ENCODE measurements at places on chromosomes 6 and 20. TPM values are rescaled to one million over a fixed set of nuclear protein-coding genes. Genes with fewer than 3 reads are reported as not detected.
A peak's percentile ranks its signal among the peaks of the same experiment; 100 is the strongest.

The NT5E gene
- 4.3 TPM for total RNA-seq

The EMILIN3 gene
- total RNA-seq = 4.2 TPM

The HLA-DRB1 gene
- 26.4 TPM for total RNA-seq

The ADTRP gene
- total RNA-seq = 0.33 TPM

The IL17F gene
- total RNA-seq = not detected

The PAK5 gene
- not detected for total RNA-seq

The FBXO9 gene
- 56.4 TPM for total RNA-seq

The RAB44 gene
- 0.05 TPM for total RNA-seq

The PPT2 gene
- 23.4 TPM for total RNA-seq

The NFKBIL1 gene
- 11.5 TPM for total RNA-seq

The NKX2-2 gene
- total RNA-seq = not detected

The PHACTR1 gene
- 85.9 TPM for total RNA-seq

GRCh38 chr6:146546443-146547043, 2.9 kb downstream of the RAB32 start:
- peaks cover 11% of the 10 kb centered on the region for H3K36me3 ChIP-seq
- H3K27ac ChIP-seq = peak overlapping the region; percentile 97
- H3K4me1 ChIP-seq = peaks cover 49% of the 10 kb centered on the region
- DNase-seq = no peak
- peak overlapping the region; percentile 85 for H3K4me3 ChIP-seq
- no peaks in the 10 kb centered on the region for H3K27me3 ChIP-seq

GRCh38 chr6:52616059-52616690, 39.3 kb upstream of the TRAM2 start:
- no peaks in the 10 kb centered on the region for H3K36me3 ChIP-seq
- no peak for DNase-seq
- no peaks in the 10 kb centered on the region for H3K4me1 ChIP-seq
- no peak overlapping the region for H3K27ac ChIP-seq

- H3K27ac ChIP-seq = peak overlapping the region; percentile 89
- peak overlapping the region; percentile 25 for H3K4me3 ChIP-seq
- DNase-seq = peak; percentile 61
- peaks cover 47% of the 10 kb centered on the region for H3K36me3 ChIP-seq
- peaks cover 58% of the 10 kb centered on the region for H3K4me1 ChIP-seq
Measured at GRCh38 chr20:45419188-45420091, 3.5 kb downstream of the PIGT start.

DNA sequence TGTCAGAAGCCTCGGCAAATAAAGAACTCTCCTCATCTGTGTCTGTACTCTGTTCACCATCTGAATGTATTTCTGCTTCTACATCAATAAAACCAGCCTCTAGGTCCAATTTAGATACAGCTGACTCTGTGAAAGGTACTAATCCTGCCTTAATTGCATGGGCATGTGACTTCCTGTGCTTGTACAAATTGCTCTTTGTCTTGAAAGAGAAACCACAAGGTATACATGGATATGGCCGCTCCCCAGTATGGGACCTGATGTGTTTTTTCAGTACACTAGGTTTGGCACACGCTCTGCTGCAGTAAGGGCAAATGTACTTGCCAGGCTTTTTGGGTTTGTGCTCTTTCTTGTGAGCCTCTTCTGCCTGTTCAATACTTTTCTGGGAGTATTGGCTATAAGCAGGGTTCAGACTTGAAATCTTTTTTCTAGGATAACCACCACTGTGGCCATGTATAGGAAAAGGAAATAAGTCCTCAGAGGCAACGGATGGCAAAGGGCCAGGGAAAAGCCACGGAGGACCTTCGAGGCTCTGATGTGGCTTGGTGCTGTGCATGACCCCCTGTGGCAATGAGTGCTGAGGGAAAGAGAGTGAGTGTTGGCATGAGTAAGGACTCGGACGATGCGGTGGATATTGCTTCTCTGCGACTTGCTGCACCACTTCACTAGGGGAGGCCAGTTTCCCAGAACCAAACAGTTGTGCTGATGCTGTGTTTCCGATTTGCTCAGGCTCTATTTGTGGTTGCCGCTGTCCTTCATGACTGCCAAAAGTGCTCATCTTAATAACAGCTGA, 170.9 kb downstream of the HIVEP2 start:
- no peaks in the 10 kb centered on the region for H3K27me3 ChIP-seq
- no peaks in the 10 kb centered on the region for H3K4me1 ChIP-seq
- no peak overlapping the region for H3K4me3 ChIP-seq
- H3K36me3 ChIP-seq = peaks cover 58% of the 10 kb centered on the region

- H3K4me3 ChIP-seq = no peak overlapping the region
- no peak overlapping the region for H3K27ac ChIP-seq
- no peak for DNase-seq
- no peaks in the 10 kb centered on the region for H3K36me3 ChIP-seq
- no peaks in the 10 kb centered on the region for H3K4me1 ChIP-seq
- no peaks in the 10 kb centered on the region for H3K27me3 ChIP-seq
Measured at GRCh38 chr6:70072540-70073179, 206.3 kb downstream of the COL19A1 start.

- H3K27ac ChIP-seq = no peak overlapping the region
- no peaks in the 10 kb centered on the region for H3K4me1 ChIP-seq
- H3K27me3 ChIP-seq = no peaks in the 10 kb centered on the region
- H3K4me3 ChIP-seq = no peak overlapping the region
- H3K36me3 ChIP-seq = peaks cover 76% of the 10 kb centered on the region
Measured at GRCh38 chr20:3647473-3647872, 15.7 kb downstream of the GFRA4 start.

DNA sequence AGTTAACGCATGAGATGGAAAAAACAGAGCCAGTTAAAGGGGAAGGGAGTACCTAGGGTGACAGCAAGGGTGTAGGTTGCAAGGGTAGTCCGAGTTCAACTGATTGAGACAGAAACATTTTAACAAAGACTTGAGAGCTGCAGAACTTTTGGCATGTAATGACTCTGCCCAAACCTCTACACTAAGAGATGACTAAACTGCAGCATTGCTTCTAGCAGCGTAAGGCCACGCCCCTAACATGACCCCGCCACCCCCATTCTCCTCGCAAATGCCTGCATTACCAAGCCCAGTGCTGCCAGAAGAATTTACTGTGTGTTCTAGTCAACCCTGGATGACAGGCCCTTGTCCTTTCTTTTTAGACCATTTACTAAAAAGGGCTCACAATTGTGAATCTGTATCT, 6.3 kb upstream of the HINT3 start:
- peaks cover 7% of the 10 kb centered on the region for H3K4me1 ChIP-seq
- no peak overlapping the region for H3K27ac ChIP-seq
- no peak overlapping the region for H3K4me3 ChIP-seq
- no peaks in the 10 kb centered on the region for H3K27me3 ChIP-seq
- no peaks in the 10 kb centered on the region for H3K36me3 ChIP-seq

- no peaks in the 10 kb centered on the region for H3K27me3 ChIP-seq
- peak overlapping the region; percentile 16 for H3K27ac ChIP-seq
- no peaks in the 10 kb centered on the region for H3K36me3 ChIP-seq
- H3K4me3 ChIP-seq = no peak overlapping the region
- DNase-seq = no peak
Measured at GRCh38 chr6:78831492-78831891, 35.9 kb upstream of the IRAK1BP1 start.

GRCh38 chr6:125753218-125753936, 3.9 kb downstream of the HEY2 start:
- DNase-seq = no peak
- H3K4me3 ChIP-seq = peak overlapping the region; percentile 79
- H3K27me3 ChIP-seq = peaks cover 10% of the 10 kb centered on the region
- H3K27ac ChIP-seq = peak overlapping the region; percentile 95
- peaks cover 17% of the 10 kb centered on the region for H3K36me3 ChIP-seq
- H3K4me1 ChIP-seq = peaks cover 65% of the 10 kb centered on the region

DNA sequence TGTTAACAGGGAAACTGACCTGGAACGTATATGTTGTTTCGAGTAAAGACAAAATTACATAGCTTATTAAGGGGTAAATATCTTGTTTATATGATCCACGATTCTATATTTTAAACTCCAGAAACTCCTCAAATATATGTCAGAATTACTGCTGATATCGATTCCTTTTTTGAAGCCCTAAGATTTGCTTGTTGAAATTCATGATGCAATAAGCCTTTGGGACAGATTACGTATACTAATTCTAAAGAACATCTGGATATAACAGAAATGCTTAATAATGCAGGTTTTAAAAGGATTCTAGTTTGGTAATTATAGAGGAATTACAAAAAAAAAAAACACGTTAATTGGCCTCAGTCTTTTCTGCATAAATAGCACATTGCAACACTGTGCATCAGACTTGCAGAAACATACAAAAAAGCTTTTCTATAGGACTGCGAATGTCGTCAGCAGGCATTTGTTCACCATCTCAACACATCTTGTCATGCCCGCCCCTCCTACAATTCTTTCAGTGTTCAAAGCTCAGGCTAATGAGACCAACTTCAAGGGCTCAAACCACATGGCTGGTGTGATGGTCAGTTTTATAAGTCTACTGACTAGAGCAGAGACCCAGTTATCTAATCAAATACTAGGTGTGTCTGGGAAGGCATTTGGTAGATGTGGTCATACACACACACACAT, 74.9 kb downstream of the AGPAT4 start:
- H3K36me3 ChIP-seq = no peaks in the 10 kb centered on the region
- H3K27me3 ChIP-seq = no peaks in the 10 kb centered on the region
- DNase-seq = no peak
- no peak overlapping the region for H3K4me3 ChIP-seq
- no peak overlapping the region for H3K27ac ChIP-seq

- H3K27ac ChIP-seq = no peak overlapping the region
- peaks cover 20% of the 10 kb centered on the region for H3K36me3 ChIP-seq
- H3K27me3 ChIP-seq = no peaks in the 10 kb centered on the region
- peaks cover 40% of the 10 kb centered on the region for H3K4me1 ChIP-seq
- DNase-seq = no peak
Measured at GRCh38 chr6:34645627-34646026, 50.9 kb downstream of the ILRUN start.

GRCh38 chr6:72412709-72413044, 209.2 kb upstream of the KCNQ5 start:
- no peak for DNase-seq
- H3K4me1 ChIP-seq = no peaks in the 10 kb centered on the region
- peaks cover 43% of the 10 kb centered on the region for H3K27me3 ChIP-seq
- no peak overlapping the region for H3K27ac ChIP-seq
- no peak overlapping the region for H3K4me3 ChIP-seq

DNA sequence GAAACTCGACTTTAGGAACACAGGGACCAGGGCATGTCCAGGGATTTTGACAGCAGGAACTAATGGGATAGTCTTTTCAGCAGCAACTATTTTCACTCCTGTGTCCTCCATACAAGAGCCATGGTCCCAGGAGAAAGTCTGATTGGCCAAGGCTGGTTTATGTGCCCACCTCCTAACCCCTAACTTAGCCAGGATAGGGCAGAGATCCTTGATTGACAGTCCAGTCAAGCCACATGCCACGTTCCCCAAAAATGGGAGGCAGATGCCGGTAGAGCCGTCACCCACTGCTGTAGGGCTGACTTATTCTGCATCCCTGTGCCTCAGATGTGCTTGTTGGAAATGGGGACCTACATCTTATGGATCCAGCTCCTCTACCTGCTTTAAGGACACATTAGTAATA, 22.3 kb downstream of the SLC2A10 start:
- DNase-seq = no peak
- H3K27ac ChIP-seq = no peak overlapping the region
- no peak overlapping the region for H3K4me3 ChIP-seq
- no peaks in the 10 kb centered on the region for H3K4me1 ChIP-seq
- no peaks in the 10 kb centered on the region for H3K36me3 ChIP-seq

GRCh38 chr6:47098570-47098993, 56.5 kb upstream of the ADGRF1 start:
- peaks cover 33% of the 10 kb centered on the region for H3K4me1 ChIP-seq
- no peaks in the 10 kb centered on the region for H3K36me3 ChIP-seq
- H3K27ac ChIP-seq = peak overlapping the region; percentile 53
- DNase-seq = no peak
- H3K27me3 ChIP-seq = peaks cover 13% of the 10 kb centered on the region

DNA sequence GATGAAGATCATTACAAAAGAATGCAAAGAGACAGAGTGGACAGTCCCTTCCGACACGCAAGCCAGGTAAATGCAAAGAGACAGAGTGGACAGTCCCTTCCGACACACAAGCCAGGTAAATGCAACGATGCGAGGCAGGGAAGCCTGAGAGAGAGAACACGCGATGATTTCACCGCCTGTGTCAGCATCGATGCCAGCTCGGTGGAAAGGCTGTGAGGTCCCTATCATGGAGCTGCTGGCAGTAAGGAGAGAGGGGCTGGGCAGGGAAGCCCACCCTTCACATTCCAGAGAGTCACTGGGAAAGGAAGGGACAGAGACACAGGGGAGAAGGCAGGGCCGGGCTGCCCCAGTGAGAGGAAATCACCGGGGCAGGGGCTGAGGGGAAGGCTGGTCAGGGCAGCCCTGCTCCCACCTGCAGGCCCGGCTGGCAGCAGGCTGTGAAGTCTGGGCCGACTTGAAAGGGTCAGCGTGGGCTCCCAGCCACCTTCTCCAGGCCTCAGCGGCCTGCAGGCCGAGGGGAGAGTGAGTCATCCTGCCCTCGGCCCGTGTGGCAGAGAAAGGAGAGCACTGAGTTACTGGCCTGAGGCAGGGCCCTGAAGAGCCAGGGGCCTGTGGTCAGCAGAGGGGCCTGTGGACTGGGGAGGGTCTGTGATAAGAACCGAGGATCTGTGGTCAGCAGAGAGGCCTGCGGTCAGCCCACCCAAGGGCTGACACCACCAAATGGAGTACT, 80.4 kb downstream of the DACT2 start:
- peaks cover 12% of the 10 kb centered on the region for H3K4me1 ChIP-seq
- H3K27ac ChIP-seq = no peak overlapping the region
- no peak for DNase-seq

- no peaks in the 10 kb centered on the region for H3K36me3 ChIP-seq
- no peak overlapping the region for H3K4me3 ChIP-seq
- H3K27ac ChIP-seq = no peak overlapping the region
Measured at GRCh38 chr6:151709329-151709728, 98.2 kb upstream of the ESR1 start.

- peak overlapping the region; percentile 67 for H3K27ac ChIP-seq
- peaks cover 11% of the 10 kb centered on the region for H3K4me1 ChIP-seq
- no peaks in the 10 kb centered on the region for H3K36me3 ChIP-seq
- no peak overlapping the region for H3K4me3 ChIP-seq
- no peak for DNase-seq
Measured at GRCh38 chr6:12355354-12355753, 65.2 kb downstream of the EDN1 start.

DNA sequence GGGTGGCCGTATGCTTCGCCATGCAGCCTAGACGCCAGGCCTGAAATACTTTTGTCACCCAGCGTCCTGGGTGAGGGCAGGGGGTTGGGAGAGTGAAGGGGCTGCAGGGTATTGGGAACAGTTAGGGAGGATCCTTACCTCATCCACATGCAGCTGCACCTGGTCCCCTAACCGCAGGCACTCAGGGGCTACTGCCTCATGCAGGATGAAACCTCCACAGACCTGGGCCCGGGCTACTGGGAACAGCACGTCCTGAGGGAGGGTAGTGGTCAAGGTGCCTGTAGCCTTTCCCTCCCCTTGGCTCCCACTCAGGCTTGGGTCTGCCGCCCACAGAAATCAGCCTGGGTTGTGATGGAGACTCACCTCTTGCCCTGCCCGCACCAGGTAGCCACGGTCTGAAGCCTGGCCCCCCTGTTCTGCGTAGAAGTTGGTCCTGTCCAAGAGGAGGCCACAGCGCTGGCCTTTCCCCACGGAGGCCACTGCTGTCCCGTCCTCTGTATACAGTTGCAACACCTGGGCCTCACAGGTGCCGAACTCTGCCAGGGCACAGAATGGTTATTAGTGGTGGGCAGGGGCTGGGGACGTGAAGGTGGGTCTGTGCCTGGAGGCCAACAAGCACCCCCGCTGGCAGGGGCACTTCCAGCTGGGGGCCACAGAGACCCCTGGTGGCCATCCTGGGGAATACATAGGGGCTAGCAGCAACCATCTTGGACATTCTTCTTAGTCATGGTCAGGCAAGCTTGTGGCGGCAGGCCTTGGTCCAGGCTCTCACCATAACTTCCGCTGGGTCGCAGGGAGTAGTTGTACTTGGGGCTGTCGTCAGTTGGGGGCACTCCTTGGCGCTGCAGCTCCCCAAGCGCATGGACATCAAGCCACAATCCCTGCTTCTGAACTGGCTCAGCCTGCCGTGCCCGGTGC, 8.6 kb downstream of the AARS2 start:
- DNase-seq = peak; percentile 24
- no peak overlapping the region for H3K4me3 ChIP-seq
- no peak overlapping the region for H3K27ac ChIP-seq

Data from left ventricle myocardium inferior (tissue), 1 donor.